Hematopoietic multipotent progenitor cell (in vitro differentiated cells): ENCODE measurements at places on chromosomes 7 and 10. TPM values are rescaled to one million over a fixed set of nuclear protein-coding genes. Genes with fewer than 3 reads are reported as not detected.

Gene GJD4
- total RNA-seq, result not detected

Gene JMJD1C
- 177 TPM for total RNA-seq

Gene COL13A1
- total RNA-seq, result under 0.01 TPM

Gene CALHM1
- total RNA-seq, result not detected

Gene CTAGE15
- total RNA-seq, result under 0.01 TPM

Gene JAKMIP3
- total RNA-seq, result under 0.01 TPM

GRCh38 chr10:77401683-77402082 lies 235.9 kb downstream of the KCNMA1 start:
- no peak for DNase-seq

DNA sequence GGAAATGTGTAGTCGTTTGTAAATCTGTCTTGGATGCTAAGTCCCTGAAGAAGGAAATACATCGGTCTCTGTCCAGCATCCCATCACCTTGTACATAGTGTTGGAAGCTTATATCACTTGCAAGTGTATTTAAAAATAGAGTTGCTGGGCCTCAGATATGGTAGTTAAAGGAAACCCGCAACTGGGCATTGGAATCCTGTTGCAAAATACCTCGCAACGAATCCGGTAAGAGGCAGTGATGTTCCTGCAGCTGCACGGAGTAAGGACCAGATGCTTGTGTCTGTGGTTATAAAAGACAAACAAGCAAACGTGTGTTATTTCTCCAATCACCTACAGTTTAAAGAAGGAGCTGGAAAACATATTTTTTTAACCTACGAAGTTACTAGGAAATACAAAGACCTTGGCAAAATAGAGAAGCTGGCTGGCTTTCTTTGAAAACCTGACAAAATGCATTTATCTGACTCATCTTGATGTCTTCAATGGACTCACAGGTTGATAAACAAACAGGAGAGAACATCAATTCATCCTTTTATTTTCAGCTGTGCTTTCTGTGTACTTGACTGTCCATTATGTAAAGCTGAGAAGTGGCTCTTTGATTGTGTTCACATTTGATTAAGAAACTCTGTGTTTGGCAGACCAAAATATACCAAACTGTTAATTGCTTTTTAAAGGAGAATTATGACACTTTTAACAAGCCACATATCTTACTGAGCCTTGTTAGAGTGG lies 326.4 kb downstream of the SFMBT2 start:
- DNase-seq, result peak; percentile 45

DNA sequence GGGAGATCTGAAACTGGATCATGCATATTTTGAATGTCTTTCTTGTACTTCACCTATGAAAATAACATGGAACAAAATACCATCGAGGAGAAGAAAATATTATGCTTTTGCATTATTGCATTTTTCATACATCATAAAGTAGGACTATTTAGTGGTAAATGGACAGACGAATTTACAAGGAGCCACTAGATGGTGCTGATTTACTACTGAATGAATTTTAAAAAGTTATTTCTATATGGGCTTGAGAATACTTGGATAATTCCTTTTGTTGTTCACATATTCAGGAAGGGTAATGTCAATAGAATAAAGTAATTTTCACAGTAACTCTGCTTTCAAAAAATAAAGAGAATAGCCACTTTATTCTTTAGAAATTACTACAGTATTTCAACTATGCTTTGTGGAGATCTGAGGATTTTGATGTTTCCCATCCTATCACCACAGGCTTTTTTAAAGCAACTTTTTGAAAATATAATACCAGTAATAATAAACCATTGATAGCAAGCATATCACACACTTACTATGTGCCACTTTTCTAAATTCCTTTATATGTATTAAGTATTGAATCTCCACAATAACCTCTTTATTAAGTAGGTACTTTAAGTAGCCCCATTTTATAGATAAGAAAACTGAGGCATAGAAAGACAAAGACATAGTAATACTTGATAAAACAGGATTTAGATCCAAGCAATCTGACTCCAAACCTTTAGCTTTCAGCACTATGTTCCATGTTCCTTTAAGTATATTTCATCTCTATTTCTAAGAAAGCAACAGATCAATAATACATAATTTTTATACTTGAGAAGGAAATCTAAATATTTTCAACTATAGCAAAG lies 38.6 kb downstream of the NEBL start:
- peak; percentile 18 for DNase-seq

DNA sequence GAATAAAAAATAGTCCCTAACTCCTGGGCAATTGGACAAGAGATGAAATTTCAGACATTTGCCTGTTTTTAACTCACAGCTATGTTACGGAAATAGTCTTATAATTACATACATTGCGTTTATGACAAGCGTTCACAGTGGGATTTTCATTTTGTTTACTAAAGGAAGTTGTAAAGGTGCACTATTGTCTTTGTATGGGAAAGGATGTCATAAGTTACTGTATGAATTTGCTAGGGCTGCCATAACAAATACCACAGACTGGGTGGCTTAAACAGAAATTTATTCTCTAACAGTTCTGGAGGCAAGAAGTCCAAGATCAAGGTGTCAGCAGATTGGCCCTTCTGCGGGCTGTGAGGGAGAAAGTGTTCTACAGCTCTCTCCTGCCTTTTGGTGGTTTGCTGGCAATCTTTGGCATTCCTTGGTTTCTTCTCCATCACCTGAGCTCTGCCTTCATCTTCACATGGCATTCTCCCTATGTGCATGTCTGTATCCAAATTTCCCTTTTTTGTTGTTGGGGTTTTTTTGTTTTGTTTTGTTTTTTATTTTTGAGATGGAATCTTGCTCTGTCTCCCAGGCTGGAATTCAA lies 5.6 kb downstream of the NFE2L3 start:
- DNase-seq, result no peak

DNA sequence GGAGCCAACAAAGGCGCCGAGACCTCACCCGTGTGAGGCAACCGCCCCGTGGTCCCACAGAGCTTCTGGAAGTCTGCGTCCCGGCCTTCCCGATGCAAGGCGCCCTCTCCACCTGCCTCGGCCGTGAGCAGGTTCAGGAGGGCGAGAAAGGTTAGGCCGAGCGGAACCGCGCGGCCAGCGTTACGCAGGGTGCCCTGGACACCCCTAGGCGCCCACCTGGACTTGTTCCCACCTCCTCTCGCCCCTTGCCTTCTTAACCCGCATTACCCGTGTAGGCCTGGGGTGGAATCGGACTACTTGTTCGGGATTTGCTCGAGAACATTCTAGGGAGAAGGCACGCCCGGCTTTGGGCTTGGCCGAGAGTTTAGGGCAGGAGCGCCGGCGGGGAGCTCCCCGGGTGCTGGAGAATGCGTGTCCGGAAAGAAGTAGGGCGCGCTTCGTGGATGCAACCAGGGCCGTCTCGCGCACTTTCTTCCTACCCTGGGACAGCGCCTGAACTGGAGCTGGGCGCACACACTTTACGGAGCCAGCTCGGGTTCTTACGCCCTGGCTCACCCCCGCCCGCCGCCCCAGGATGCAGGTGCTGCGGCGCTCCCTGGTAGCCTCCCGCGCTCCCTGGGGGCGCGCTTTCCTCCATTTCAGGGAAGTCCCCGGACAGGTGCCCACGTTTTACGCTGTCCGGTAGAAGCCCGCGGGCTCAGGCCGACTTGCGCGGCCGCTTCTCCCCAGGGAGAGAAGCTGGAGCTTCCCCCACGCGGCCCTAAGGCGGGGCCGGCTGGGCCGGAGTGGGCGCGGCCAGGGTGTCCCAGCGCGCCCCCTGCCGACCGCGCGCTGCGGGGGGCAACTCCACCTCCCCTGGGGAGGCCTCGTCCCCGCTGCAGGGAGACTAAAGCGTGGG lies 74.5 kb downstream of the INSIG1 start:
- no peak for DNase-seq

DNA sequence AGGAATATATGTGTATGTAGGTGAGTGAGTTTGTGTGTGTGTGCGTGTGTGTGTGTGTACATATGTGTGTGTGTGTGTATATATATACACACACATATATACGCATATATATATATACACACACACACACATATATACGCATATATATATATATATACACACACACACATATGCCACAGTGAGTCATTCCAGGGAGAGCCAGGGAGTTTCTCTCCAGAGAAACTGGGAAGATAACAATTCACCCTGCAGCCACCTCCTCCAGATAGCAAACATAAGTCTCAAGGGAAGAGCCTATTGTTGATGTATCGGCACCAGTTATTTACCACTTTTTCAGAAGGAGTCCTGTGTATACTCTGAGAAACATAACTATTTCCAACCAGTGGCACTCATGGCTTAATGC lies 102.3 kb upstream of the STK17A start:
- no peak for DNase-seq

DNA sequence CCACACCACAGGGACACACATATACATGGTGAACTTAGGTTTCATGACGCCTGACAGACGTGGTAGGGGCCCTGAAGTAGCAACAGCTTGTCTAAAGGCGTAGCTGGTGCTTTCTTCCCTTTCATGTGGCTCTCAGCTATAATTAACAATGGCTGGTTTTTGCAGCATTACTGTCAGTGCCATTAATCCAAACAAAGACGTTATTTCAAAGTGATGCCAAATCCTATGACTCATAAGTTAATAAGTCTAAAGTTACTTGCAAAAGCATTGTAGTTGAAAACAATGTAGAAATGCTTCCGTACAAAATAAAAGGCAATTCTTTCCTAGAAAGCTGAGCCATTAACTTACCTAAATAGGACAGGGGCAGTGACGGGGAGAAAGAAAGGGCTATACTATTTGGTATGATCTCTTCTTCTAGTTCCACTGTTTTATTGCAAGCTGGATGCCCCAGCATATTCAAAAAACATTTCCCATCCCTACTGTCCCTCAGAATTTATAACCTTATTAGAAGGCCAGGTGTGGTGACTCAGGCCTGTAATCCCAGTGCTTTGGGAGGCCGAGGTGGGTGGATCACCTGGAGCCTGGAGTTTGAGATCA lies 105.4 kb downstream of the ODAD2 start:
- no peak for DNase-seq

GRCh38 chr10:31353574-31353973 lies 34.6 kb downstream of the ZEB1 start:
- peak; percentile 60 for DNase-seq
